ENCODE measurements at places on chromosomes 2 and 18.

GRCh38 chr2:28838971-28839370 lies 28.3 kb downstream of the SPDYA start:
- DNase-seq: no peak

- no peak for DNase-seq
These were observed 16.2 kb downstream of the AFF3 start for GRCh38 chr2:100126201-100126600.

DNA sequence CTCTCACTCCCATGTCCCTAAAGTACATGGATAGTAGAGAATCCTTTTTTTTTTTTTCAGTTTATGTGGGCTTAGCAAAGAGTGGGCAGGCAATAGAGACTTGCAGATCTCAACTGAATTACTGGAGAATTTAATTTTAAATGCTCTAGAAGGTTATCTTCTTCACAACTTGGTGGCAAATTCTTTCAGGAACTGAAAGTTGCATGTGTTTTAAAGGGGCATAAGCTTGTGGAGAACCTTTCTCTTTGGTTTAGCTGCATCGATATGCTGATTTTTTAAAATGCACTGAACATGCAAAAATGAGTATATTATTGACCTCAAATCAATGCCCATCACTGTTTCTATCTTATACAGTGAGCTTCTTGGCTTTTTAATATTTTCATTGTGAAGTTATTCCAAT lies 24.9 kb upstream of the GALNT3 start:
- no peak for DNase-seq

DNA sequence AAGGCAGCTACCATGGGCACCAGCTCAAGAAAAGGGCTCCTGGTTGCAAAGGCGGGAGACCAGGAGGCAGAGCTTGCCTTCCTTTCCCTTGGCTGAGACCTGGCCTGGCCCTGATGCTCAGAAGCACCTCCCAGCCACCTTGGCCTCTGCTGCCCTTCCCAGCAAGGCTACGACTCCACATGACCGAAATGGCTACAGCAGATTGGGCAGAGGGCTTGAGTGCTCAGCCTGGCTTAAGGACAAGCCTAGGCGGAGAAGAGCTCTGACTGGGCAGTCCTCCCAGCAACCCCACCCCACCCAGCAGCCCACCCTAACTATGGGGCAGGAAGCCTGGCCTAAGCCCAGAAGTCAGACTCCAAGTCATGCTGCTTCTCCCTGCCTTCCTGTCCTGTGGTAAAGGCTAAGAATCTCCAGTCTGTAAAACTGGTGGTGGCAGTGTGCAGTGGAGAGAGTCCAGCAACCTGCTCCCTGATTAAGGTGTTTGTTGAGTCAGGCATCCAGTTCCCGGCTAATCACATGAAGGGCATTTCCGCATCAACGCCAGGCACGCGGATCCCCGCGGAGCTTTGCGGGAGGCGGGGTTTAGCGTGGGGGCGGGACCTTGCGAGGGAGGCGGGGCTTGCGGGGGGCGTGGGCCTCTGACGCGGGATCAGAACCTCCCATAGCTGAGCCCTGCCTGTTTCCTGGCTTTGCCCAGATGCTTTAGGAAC lies 256.0 kb downstream of the BCL11A start:
- no peak for DNase-seq

GRCh38 chr18:66461344-66461743 lies 142.5 kb downstream of the CDH19 start:
- no peak for DNase-seq

- DNase-seq: no peak
These were observed 606.4 kb upstream of the ZNF804A start for GRCh38 chr2:183991968-183992367.

DNA sequence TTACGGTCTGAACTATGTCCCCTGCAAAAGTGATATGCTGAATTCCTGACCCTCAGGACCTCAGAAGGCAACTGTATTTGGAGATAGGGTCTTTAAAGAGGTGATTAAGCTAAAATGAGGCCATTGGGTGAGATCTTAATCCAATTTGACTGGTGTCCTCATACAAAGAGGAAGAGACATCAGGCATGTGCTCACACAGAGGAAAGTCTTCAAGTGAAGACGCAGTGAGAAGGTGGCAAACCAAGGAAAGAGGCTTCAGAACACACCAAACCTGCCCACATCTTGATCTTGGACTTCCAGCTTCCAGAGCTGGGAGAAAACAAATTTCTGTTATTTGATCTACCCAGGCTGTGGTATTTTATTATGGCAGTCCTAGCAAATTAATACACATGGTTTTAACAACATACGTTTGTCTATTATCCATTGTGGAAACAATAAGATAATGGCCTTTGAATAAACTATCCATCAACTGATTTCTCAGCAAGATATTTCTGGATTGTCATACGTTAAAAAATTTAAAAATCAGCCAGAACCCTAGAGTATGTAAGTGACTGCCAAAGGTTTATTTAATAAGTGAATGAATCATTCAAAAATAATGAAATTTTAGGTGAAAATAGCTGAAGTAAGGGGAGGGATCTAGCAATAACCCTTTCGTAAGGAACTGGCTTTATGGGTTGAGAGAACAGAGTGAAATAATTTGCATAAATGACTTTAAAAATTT lies 6.5 kb downstream of the WIPF1 start:
- DNase-seq: no peak

- no peak for DNase-seq
These were observed 807 bp downstream of the GAREM1 start for GRCh38 chr18:32469691-32470459.

DNA sequence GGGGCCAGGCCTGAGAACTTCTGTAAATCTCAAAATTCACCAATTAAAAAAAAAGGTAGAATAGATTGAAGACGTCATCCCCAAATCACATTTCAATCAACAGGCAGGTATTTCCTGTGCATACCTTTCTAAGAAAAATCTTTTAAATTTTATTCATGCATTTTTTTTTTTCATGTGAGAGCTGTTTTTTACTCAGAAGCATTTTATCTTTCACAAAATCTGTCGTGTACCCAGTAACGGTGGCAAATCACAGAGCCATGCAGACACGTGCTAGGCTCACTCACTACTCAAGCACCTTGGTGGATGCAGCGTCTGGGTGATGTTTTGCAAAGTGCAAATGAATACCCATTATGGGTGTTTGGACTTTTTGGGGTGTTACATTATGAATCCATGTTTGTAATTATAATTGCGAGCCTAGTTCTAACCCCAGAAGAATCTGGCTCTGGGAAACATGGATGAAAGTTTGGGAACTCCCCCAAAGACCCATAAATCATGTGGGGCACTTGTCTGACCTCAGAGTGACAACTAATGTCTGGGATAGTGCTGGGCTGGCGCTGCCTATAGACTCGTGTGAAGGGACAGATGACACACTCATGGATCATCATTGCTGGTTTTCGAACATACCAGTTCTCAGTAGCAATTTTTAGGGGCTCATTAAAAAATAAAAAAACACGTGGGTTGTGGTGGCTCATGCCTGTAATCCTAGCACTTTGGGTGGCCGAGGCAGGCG lies 335.2 kb downstream of the LPIN1 start:
- DNase-seq: no peak

GRCh38 chr2:218959761-218960308 lies 369 bp downstream of the CDK5R2 start:
- no peak for DNase-seq

DNA sequence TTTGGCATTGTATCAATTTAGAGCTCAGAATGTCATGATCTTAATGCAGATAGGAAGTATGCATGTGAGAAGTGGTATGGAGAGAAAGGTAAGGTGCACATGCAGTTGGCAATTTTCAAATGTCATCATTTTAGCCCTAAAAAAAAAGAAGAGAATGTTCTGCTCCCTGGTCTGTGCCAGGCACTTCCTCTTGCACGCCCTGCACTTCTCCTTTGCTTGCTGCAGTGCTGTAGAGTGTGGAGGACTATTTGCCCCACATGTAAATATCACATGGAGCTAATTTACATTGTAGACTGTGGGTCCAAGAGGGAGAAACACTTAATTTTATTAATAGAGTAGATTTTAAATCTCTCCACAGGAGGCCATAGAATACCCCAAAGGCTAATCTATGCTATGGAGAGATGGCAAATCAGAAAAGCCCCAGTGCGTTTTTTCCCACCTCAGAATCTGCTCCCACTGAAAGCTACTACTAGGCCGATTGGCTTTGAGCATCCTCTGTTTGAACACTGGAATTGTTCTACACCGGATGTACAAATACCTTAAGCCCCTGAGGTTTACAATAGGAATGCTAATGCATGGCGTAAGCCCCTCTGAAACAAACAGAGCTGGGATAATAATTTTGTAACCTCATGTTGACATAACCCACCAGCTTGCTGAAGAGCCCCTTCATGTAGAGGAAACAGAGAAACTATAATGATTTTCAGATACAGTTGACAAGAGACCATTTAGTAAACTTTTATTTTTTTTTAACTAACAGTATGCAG lies 137.2 kb upstream of the KLHL14 start:
- no peak for DNase-seq

DNA sequence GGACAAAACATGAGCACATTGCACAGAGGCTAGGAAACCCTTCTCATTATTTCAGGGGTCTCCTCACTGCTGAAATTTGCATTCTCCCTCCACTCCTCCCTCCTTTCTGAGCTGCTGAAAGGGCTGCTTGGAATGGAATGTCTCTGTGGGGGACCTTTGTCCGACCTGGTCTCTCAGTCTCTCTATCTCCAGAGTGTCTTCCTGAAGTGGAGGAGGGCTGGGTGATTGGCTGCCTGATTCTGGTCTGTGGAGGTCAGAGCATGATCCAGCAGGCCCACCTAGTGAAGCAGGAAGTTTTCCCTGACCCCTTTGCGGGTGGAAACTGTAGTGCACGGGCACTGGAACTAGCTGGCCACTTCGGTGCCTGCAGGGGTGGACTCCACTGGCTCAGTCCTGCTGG lies 560.5 kb upstream of the HS6ST1 start:
- DNase-seq: no peak

- DNase-seq: no peak
These were observed 8.4 kb downstream of the ACSL3 start for GRCh38 chr2:222869252-222869560.

DNA sequence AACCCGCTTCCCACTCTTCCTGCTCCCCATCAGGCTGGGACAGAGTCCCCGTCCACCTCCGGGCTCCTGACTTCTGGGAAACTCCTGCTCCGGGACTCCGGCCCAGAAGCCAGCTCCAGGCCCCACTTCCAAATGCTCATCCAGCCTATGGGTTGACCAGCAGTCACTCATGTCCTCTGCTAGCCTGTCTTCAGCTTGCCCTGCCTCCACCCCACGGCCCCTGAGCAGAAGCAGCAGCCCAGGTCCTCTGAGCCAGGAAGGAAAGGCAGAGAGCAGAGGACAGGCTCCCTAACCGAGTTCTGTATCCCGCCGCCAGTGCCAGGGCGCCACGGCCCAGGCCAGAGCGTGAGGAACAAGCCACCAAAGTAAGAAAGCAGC lies 86.4 kb upstream of the ID2 start:
- DNase-seq: no peak

DNA sequence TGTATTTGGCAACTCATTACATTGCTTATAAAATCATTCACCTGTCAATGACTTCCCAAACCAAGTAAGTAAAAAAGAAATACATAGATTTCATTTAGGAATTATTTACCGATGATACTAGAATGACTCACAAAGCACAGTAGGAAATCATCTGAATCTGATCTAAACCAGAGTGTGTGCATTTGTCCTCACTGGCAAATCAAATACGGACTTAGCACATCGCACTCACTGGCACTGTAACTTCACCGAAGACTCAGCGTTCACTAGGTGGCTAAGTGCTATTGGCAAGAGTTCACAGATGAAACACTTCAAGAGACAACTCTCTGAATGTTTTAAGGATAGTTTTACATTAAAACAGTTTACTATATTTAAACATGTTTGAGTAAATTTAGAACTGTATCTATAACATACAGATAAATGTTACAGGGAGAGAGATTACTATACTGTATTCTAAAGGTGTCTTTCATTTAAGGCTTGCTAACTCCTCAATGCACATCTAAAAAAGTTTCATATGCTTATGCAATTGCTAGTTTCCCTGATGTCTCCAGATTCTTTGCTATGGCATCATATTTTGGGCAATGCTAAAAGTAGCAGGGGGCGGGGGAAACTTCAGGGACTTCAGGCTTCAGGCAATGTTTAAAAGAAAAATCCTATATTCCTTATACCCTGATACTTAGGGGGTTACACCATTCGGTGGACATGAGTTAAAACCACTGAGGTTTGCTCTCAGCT lies 48.8 kb downstream of the STK39 start:
- peak; percentile 23 for DNase-seq

DNA sequence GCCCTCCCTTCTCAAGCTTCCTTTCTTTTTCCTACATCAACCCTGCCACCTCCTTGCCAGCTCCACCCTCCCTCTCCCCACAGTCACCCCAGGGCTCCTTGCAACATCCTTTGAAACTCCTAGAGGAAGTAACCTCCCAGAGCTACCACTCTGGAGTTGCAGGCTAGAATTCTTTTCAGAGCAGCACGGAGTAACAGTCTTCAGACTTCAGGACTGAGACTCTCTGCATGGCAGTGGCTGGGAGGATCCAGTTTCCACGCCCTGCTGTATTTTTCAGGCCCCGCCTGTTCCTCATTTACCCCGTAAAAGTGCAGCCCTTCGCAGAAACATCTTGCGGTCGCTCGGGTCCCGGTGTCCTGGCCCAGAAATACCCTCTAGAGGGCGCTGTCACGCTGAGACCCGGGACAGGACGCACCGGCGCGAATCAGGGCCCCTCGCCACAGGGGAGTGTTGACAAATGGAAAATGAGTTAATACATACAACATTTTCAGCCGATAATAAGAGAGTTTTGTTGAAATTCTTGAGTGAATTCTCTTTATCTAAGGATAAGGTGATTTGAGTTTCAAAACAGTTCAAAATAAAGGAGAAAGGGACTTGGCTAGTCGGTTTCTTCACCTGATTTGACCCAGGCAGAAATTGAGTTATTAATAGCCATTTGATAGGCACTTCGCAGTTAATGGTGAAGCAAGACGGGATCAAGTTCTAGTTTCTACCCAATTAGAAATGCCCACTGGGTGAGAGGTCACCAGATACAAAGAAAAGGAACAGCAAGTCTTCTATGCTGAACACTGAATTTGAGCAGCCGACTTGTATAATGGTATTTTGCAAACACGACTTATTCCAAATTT lies 18.5 kb upstream of the NTSR2 start:
- DNase-seq: peak; percentile 24

DNA sequence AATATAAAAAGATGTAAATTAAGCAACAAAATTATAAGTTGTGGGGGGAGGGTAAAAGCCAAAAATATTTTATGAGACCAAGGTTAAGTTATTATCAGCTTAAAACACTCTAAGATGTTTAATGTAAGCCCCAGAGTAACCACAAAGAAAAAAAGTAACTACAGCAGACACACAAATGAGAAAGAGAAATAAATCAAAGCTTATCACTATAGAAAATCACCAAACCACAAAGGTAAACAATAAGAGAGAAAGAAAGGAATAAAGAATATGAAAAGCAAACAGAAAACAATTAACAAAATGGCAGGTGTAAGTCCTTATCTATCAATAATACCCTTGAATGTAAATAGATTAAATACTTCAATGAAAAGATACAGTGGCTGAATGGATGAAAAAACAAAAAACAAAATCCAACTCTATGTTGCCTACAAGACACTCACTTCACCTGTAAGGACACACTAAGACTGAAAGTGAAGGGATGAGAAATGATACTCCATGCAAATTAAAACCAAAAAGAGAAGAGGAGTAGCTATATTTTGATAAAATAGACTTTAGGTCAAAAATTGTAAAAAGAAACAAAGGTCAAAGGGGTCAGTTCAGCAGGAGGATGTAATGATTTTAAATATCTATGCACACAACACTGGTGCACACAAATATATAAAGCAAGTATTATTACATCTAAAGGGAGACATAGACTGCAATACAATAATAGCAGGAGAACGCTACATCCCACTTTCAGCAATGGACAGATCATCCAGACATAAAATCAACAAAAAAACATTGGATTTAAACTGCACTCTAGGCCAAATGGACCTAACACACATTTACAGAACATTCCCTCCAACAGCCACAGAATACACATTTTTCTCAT lies 80.7 kb downstream of the PTPN2 start:
- DNase-seq: no peak
